ENCODE measurements at places on chromosomes 11 and 22.

DNA sequence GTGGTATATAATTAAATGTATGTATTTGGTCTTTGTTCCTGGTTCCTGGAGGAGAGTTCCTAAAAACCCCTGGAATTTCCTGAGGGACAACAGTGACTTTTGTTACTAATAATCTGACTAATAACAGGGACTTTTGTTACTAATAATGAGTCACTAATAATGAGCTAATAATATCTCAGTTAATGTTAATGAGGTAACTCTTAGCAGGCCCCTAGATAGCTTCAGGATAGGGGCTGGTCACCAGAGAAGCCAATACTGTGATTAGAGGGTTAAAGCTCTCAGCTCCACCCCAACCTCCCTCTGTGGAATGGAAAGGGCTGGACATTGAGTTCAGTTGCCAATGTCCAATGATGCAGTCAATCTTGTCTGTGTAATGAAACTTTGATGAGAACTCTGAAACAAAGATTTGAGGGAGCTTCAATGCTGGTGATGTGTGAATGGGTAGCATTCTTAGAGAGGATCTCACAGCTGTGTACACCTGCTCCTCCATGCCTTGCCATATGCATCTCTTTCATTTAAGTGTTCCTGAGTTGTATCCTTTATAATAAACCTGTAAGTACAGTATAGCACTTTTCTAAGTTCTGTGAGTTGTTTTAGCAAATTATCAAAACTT lies 1431.4 kb upstream of the TENM4 start:
- no peak for DNase-seq

GRCh38 chr11:94077552-94078293 lies 50.9 kb upstream of the PANX1 start:
- DNase-seq, result peak; percentile 54

- DNase-seq, result no peak
Measured at GRCh38 chr11:116065191-116065895, 561.1 kb upstream of the CADM1 start.

GRCh38 chr11:94519478-94520084 lies 7.3 kb downstream of the C11orf97 start:
- DNase-seq, result peak; percentile 6

GRCh38 chr11:76166314-76166713 lies 40.0 kb downstream of the WNT11 start:
- no peak for DNase-seq

DNA sequence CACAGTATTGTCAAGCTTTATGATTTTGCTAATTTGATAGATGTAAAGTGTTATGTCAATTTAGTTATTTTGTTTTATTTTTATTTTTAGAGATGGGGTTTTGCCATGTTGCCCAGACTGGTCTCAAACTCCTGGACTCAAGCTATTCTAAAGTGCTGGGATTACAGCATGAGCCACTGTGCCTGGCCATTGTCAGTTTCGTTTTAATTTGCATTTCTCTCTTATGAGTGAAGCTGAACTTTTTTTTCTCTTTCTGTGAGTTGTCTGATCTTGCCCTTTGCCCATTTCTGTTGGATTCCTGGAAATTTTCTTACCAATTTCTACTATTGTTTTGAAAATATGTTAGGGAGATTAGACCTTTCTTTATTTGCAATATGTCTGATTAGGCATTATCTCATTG lies 15.5 kb downstream of the NEU3 start:
- no peak for DNase-seq

DNA sequence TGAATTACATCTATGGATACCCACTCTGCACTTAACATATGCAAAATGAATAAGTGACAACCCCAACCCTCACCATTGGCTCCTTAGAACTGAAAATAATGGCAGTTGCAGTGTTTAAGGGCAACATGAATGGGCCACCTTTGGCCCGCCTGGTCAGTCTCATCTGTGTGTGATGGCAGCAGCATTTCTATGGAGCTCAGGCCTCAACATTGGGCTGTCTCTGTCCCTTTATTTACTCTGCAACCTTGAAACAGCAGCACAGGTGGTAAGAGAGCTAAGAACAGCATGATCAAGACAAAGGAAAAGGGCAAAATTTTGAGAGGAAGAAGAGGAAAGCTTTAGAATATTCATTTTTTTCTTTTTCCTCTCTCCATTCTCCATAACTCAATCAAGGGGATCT lies 38.3 kb upstream of the TMEM135 start:
- no peak for DNase-seq

- no peak for DNase-seq
Measured at GRCh38 chr11:72008728-72009127, 10.0 kb downstream of the IL18BP start.

- DNase-seq, result no peak
Measured at GRCh38 chr22:21970037-21970799, 12.4 kb downstream of the TOP3B start.

GRCh38 chr22:23409976-23410375 lies 170.1 kb downstream of the IGLL1 start:
- DNase-seq, result no peak

DNA sequence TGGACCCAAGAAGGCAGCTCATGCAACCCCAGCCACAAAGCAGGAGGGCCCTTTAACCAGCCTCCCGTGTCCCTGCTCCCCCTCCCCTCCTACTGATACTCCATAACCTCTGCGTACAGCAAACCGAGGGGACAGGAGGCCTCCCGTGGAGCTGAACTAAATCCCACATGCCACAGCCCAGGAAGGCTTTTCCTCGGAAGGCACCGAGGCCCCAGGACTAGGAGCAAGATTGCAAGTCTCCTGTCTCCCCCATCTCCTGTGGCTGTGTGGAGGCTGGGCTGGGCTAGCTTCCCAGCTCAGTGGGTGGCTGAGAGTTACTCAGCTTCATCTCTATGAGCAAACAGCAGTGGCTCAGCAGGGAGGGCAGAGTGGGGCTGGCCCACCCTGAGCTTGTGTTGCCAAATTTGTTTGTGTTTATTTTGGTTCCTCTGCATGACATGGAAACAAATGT lies 62.7 kb upstream of the NECTIN1 start:
- DNase-seq, result no peak

- no peak for DNase-seq
Measured at GRCh38 chr22:31286360-31287255, 5.7 kb downstream of the PIK3IP1 start.
